ENCODE measurements at places on chromosomes 11 and 22.

- no peaks in the 10 kb centered on the region for H3K36me3 ChIP-seq
- H3K4me1 ChIP-seq: no peaks in the 10 kb centered on the region
- H3K4me3 ChIP-seq: no peak overlapping the region
- no peaks in the 10 kb centered on the region for H3K27me3 ChIP-seq
These were observed 351.4 kb upstream of the LUZP2 start for GRCh38 chr11:24145411-24145810.

- H3K27ac ChIP-seq: no peak overlapping the region
- no peak overlapping the region for H3K4me3 ChIP-seq
- H3K4me1 ChIP-seq: peaks cover 2% of the 10 kb centered on the region
- no peaks in the 10 kb centered on the region for H3K27me3 ChIP-seq
These were observed 132.9 kb upstream of the BLID start for GRCh38 chr11:122248939-122249338.

GRCh38 chr11:26231252-26231661 is 100.7 kb upstream of the ANO3 start:
- peaks cover 18% of the 10 kb centered on the region for H3K4me1 ChIP-seq
- H3K4me3 ChIP-seq: no peak overlapping the region

GRCh38 chr11:76597533-76598425 is 72.8 kb downstream of the LRRC32 start:
- H3K36me3 ChIP-seq: no peaks in the 10 kb centered on the region
- H3K27me3 ChIP-seq: no peaks in the 10 kb centered on the region
- no peak for DNase-seq
- H3K27ac ChIP-seq: no peak overlapping the region

- H3K4me1 ChIP-seq: peaks cover 3% of the 10 kb centered on the region
- DNase-seq: no peak
- no peak overlapping the region for H3K4me3 ChIP-seq
- no peak overlapping the region for H3K27ac ChIP-seq
- H3K27me3 ChIP-seq: no peaks in the 10 kb centered on the region
- no peaks in the 10 kb centered on the region for H3K36me3 ChIP-seq
These were observed 2.2 kb downstream of the SLC35F2 start for GRCh38 chr11:107856180-107856980.

- no peaks in the 10 kb centered on the region for H3K4me1 ChIP-seq
- no peak overlapping the region for H3K4me3 ChIP-seq
- no peaks in the 10 kb centered on the region for H3K27me3 ChIP-seq
- peak; percentile 75 for DNase-seq
- H3K36me3 ChIP-seq: no peaks in the 10 kb centered on the region
- H3K27ac ChIP-seq: no peak overlapping the region
These were observed 11.9 kb downstream of the FAM168A start for GRCh38 chr11:73585834-73586575.

- DNase-seq: no peak
- H3K27ac ChIP-seq: no peak overlapping the region
- no peak overlapping the region for H3K4me3 ChIP-seq
- no peaks in the 10 kb centered on the region for H3K4me1 ChIP-seq
- no peaks in the 10 kb centered on the region for H3K36me3 ChIP-seq
- no peaks in the 10 kb centered on the region for H3K27me3 ChIP-seq
These were observed 205.3 kb downstream of the TTC28 start for GRCh38 chr22:28474330-28474729.

GRCh38 chr22:29030016-29030617 is 31.5 kb downstream of the C22orf31 start:
- peaks cover 17% of the 10 kb centered on the region for H3K4me1 ChIP-seq
- peak overlapping the region; percentile 14 for H3K27ac ChIP-seq
- H3K36me3 ChIP-seq: no peaks in the 10 kb centered on the region
- no peaks in the 10 kb centered on the region for H3K27me3 ChIP-seq
- DNase-seq: peak; percentile 37

DNA sequence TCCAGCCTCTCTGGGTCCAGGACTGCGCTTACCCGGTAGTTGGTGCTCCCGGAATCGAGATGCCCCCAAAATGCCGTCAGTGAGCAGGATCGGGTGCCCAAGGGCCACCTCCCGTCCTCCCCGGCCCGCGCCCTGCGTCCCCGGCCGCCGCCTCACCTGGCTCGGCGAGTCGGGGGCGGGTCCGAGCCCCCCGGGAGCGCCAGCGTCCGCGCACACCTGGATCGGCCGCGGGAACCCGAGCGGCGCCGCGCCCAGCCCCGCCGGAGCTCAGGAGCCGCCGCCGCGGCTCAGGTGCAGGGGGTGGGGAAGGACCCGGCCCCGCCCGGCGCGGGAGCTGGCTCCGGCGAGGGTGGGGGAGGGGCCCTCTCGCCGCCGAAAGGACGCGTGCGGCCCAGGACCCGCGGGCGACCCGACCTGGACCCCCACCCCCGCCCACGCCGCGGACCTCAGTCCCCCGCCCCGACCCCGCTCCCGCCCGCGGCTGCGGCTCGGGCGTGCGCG is at the start of gene SHANK2:
SHANK2 (minus strand) TSS at position 309 of the 501 bp plus-strand sequence. CDS start 105,251 bp downstream, outside the sequence.
- no peaks in the 10 kb centered on the region for H3K4me1 ChIP-seq
- peak within 1 kb of the TSS; percentile 54 for H3K4me3 ChIP-seq
- H3K27ac ChIP-seq: peak within 1 kb of the TSS; percentile 14
- H3K36me3 ChIP-seq: no peaks in the 10 kb centered on the region
- no peak for DNase-seq
- no peaks in the 10 kb centered on the region for H3K27me3 ChIP-seq

DNA sequence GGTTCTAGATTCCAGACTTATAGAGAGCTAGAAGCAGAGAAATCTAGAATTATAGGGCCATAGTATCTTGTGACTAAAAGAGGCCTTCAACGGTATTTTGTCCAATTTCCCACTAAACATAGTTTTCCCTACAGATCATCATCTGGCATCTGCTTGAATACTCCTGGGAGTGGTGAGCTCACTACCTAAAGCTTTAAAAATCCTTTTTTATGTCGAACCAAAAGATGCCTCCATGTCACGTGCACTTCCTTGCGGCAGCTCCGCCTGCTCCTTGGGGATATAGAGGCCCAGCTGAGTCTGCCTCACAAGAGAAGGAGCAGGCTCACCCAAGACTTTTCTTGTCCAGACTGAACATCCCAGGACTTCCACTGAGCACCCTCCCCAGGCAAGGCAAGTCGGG is 4.3 kb upstream of the MB start:
- no peak overlapping the region for H3K27ac ChIP-seq
- peaks cover 2% of the 10 kb centered on the region for H3K4me1 ChIP-seq
- H3K27me3 ChIP-seq: no peaks in the 10 kb centered on the region
- no peaks in the 10 kb centered on the region for H3K36me3 ChIP-seq

- peaks cover 7% of the 10 kb centered on the region for H3K4me1 ChIP-seq
- no peak overlapping the region for H3K27ac ChIP-seq
- H3K36me3 ChIP-seq: no peaks in the 10 kb centered on the region
- H3K27me3 ChIP-seq: no peaks in the 10 kb centered on the region
These were observed 1.5 kb downstream of the BEST1 start for GRCh38 chr11:61951484-61952135.

DNA sequence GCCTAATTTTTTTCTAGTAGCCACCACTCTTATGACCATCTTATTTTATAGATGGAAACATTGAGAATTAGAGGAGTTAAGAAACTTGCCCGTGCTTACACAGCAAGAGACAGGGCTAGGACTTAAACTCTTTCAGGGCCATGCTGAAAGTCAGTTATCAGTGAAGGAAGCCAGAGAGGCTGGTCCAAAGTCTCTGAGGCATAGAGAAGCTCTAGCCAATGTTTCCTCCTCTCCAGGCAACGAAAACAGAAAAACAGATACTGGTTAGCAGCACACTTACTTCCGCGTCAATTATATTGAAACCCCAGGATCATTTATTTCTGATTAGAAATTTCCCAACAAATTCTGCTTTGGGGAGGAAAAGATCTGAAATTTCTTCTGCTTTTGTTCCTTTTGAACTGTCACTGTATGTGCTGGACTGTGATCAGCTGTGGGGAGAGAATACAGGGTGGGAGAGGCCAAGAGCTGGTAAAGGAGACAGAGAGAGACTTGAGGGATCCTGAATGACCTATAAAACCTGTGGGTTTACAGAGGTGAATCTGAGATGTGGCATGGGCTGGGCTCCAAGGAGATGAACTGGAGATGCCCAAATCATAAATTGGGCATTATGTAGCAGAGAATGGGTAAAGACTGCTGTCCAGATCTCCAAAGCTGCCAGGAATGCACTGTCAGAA is 37.5 kb upstream of the CAPRIN1 start:
- no peaks in the 10 kb centered on the region for H3K36me3 ChIP-seq
- no peaks in the 10 kb centered on the region for H3K4me1 ChIP-seq
- H3K27me3 ChIP-seq: peaks cover 2% of the 10 kb centered on the region
- H3K27ac ChIP-seq: no peak overlapping the region
- H3K4me3 ChIP-seq: no peak overlapping the region

- H3K4me1 ChIP-seq: no peaks in the 10 kb centered on the region
- DNase-seq: no peak
- no peak overlapping the region for H3K4me3 ChIP-seq
- H3K27ac ChIP-seq: no peak overlapping the region
- peaks cover 3% of the 10 kb centered on the region for H3K36me3 ChIP-seq
These were observed 24.2 kb downstream of the NUP98 start for GRCh38 chr11:3773180-3773579.

DNA sequence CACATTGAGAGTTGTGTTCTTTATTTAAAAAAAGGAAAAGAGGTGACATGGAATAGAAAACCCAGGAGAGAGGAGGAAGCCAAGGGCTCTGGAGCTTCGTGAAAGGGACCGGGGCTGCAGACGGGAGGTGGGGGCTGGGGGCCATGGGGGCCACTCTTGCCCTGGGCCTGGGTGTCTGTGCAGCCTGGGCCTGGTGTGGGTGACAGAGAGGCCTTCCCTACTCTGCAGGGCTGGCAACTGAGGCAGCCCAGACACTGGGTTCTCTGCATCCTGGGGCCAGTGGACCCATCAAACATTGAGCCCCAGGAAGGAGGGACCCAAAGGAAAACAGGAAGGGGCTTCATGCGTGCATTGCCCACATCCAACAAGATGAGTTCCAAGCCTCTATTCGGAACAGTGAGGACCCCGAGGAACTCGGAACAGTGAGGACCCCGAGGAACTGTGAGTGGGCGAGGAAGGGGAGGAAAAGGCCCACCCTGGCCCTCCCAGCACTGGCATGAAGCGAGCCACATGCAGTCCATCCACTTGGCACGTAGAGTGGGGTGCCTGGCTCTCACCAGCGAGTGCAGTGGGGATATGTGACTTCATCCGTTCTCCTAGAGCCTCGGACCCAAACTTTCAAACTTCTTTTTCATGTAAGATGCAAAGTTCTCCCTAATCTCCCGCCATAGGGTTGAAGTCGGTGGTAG is 1121.6 kb downstream of the BRD1 start:
- no peaks in the 10 kb centered on the region for H3K36me3 ChIP-seq
- no peaks in the 10 kb centered on the region for H3K27me3 ChIP-seq
- H3K4me1 ChIP-seq: no peaks in the 10 kb centered on the region
- no peak for DNase-seq
- H3K27ac ChIP-seq: no peak overlapping the region
- no peak overlapping the region for H3K4me3 ChIP-seq

GRCh38 chr11:57905439-57905838 is 118.2 kb upstream of the OR9Q1 start:
- no peaks in the 10 kb centered on the region for H3K36me3 ChIP-seq
- H3K27me3 ChIP-seq: no peaks in the 10 kb centered on the region
- no peak for DNase-seq
- no peak overlapping the region for H3K4me3 ChIP-seq

- H3K27ac ChIP-seq: peak overlapping the region; percentile 94
- peak; percentile 94 for DNase-seq
- peak overlapping the region; percentile 33 for H3K4me3 ChIP-seq
- H3K4me1 ChIP-seq: peaks cover 22% of the 10 kb centered on the region
These were observed 87.3 kb downstream of the NAT10 start for GRCh38 chr11:34192481-34193401.

DNA sequence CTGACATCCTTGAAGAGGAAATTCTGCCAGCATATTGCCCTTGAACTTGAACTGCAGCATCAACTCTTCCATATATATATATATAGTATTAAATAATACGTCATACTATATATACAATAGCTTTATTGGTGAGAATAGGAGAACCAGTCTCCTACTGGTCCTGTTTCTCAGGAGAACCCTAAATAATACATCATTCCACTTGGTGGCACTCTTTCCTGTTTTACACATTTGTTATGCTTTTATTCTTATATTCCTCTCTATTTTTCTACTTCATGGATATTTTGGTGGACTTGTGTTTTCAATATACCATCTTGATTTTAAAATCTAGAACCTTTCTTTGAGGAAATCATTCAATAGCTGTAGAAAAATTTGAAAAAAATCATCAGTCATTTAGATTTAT is 193.3 kb downstream of the TRPC6 start:
- H3K4me3 ChIP-seq: no peak overlapping the region
- peak; percentile 35 for DNase-seq
- no peaks in the 10 kb centered on the region for H3K27me3 ChIP-seq
- H3K4me1 ChIP-seq: no peaks in the 10 kb centered on the region
- no peaks in the 10 kb centered on the region for H3K36me3 ChIP-seq
- no peak overlapping the region for H3K27ac ChIP-seq

DNA sequence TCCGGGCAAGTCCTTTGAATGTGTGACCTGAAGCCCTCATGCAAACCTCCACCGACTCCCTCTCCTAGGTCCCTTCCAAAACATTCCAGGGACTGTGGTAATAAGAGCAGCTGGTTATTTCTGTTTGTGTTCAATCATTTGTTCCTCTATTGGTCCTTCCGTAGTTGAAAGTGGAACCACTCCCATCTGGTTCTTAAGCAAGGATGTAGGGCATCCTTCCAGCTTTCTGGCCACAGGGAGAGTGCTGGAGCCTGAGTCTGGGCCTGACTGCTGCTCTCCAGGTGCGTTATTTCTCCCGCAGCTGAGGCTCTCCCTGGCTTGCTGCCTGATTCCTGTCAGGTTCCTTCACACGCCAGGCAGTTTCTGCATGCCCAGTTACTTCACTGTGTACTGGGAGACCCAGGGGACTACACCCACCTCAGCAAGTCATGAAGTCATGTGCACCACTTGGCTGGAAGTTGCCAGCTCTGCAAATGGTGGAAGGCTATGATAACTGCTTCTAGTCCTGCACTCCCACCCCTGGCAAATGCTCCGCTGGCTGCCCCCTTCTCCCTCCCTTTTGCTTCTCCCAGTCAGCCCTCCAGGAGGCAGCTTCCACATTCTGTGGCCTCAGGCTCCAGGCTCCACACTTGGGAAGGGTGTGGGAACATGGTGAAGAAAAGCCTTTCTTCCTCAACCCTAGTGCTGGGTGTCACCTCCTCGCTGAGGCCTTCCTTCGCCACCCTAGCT is 4.0 kb upstream of the ALX4 start:
- no peak overlapping the region for H3K27ac ChIP-seq
- peaks cover 89% of the 10 kb centered on the region for H3K27me3 ChIP-seq
- H3K4me1 ChIP-seq: no peaks in the 10 kb centered on the region
- H3K36me3 ChIP-seq: no peaks in the 10 kb centered on the region

- H3K4me1 ChIP-seq: no peaks in the 10 kb centered on the region
- no peak for DNase-seq
These were observed 11.1 kb upstream of the B3GAT1 start for GRCh38 chr11:134423106-134423505.

DNA sequence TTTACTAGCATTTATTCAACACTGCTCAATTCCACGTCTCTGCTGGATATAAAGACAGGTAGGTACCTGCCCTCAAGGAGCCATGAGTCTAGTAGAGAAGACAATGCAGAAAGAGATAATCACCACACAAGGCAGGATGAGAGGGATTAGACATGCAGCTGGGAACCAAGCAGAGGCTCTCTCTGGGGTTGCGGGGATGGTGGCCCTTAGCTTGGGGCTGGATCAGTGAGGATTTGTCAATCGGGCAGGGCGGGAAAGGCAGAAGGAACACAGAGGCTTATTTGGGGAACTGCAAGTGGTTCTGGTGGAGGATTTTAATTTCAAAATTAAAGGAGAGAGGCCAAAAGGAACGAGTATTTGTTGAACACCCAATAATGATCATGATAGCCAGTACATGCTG is 8.5 kb upstream of the DMC1 start:
- H3K36me3 ChIP-seq: no peaks in the 10 kb centered on the region
- H3K27ac ChIP-seq: no peak overlapping the region
- no peaks in the 10 kb centered on the region for H3K27me3 ChIP-seq
- DNase-seq: no peak
- no peaks in the 10 kb centered on the region for H3K4me1 ChIP-seq

GRCh38 chr11:96124155-96124554 is 200.2 kb upstream of the MTMR2 start:
- H3K27ac ChIP-seq: no peak overlapping the region
- no peaks in the 10 kb centered on the region for H3K36me3 ChIP-seq
- no peak overlapping the region for H3K4me3 ChIP-seq
- DNase-seq: no peak

Measured in fibroblast of lung (primary cell).